Right ventricle myocardium inferior (tissue), 1 donor: ENCODE measurements at places on chromosomes 1 and 21.

DNA sequence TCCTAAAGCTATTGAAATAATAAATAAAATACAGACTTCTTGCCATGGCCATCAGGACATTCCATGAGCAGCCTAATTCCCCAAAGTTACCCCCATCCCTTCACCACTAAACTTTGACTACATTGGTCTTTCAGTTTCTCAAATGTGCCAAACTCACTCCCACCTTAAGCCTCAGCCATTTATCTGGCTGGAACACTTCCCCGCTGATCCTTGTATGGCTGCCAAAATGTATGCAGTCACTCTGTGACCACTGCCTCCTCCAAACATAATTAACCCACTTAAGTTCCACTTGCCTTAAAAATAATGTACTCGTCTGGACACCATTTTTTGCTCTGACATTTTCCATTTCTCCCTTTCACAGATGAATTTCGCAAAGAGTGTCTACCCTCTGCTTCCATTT, 407.4 kb downstream of the NTNG1 start:
- no peak for DNase-seq

DNA sequence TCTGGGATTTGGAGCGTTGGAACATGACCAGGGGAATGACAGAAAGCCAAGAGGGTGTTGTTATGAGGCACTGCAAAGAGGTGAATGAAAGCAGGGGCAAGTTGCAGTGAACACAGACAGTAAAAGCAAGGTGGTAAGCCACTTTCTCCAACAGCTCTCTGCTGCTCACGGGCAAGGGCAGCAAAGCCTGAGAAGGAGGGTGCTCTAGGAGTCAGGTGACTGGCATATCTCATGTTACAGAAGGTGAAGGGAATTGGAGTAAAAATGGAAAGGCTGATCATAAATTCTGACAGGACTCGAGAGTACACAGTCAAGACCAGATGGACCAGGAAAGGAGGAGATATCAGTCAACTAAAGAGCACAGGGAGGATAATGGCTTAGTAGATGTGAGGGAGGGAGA, 14.5 kb downstream of the VAV3 start:
- DNase-seq = no peak

GRCh38 chr1:57959531-57960241, 535.8 kb upstream of the DAB1 start:
- no peak for DNase-seq

- no peak for DNase-seq
Observed at GRCh38 chr21:42835211-42835610, 44.1 kb downstream of the WDR4 start.

DNA sequence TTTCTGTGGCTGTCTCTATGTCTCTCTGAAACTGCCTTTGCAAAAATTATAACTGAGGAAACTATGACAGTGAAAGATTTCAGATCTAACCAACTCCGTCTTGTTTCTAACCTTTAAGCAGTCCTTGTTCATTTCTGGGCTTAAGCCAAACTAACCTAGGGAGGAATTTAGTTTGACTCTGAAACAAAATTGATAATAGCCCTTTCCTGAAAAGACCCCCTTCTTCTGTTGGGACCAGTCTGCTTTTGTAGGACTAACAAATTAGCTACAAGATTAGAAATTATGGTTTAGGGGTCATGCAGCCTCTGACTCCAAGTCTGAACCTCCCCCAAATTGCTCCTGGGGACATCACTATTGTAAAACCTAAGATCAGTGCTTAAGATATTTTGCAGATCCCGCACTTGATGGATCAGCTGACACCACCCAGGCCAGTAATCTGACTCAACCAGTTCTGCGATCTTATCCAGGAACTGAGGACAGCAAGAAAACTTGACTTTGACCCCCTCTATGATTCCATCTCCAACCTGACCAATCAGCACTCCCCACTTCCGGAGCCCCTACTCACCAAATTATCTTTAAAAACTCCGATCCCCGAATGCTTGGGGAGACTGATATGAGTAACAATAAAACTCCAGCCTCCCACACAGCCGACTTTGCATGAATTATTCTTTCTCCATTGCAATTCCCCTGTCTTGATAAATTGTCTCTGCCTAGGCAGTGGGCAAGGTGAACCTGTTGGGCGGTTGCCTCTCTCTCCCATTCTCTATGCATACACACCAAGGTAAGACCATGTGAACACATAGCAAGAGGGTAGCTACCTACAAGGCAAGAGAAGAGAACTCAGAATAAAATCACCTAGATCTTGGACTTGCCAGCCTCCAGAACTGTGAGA, 11.1 kb upstream of the TRIM63 start:
- DNase-seq = no peak

GRCh38 chr1:206716870-206717673, 32.4 kb downstream of the MAPKAPK2 start:
- no peak for DNase-seq

DNA sequence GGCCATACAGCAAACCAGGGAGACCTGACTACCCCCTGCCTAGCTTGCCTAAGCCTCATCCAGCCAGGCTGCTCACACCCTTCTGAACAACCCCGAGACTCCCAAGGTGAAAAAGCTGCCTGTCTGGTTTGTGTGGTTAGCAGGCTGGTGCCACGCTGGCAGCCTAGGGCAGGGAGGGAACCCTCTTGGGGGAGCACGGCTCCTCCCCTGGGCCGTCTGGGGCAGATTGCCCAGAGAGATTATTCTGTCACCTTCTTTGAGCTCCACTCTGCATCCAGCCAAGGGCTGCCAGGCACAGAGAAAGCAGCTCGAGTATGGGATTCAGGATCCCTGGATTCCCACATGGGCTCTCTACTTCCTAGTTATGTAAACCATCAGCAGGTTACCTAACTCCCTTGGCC, 27.5 kb upstream of the TCEA3 start:
- DNase-seq = no peak

GRCh38 chr21:31316488-31317169, 27.4 kb downstream of the TIAM1 start:
- DNase-seq = no peak

GRCh38 chr1:245870698-245871097, 636.4 kb downstream of the SMYD3 start:
- no peak for DNase-seq

- no peak for DNase-seq
Observed at GRCh38 chr1:3058263-3059030, 10.6 kb upstream of the PRDM16 start.

DNA sequence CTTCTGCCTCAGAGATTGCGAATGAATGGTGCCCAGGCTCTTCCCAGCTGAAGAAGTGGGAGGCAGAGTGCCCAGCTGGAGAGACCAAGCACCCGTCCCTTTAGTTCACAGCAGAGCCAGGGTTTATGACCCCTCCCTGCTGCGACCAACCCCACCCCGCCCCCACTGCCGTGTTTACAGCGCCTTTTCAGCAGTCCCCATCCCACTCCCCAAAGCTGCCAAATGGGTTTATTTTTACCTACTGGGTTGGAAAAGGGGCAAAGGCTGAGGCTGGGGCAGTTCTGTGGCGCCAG, 23.6 kb downstream of the DYRK3 start:
- DNase-seq = no peak

DNA sequence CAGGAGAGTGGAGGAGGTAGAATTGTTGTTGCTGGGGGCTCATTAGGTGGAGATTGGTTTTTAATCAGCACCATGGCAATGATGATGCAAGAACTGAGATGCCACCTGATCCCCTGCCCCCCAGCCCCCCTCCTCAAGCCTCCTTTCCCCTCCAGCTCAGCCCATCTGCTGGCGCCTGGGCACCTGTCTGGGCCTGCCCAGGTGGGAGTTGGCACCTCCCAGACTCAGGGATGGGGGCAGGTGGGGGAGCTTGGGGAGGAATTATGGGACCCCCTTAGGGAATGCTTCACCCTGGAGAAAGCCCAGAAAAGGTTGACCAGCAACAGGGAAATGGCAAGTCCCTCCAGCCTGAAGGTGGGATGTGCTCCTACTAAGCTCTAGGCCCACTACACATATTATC, 1.5 kb upstream of the NHLH1 start:
- DNase-seq = no peak

GRCh38 chr1:75135573-75136194, 1.5 kb downstream of the LHX8 start:
- DNase-seq = no peak

DNA sequence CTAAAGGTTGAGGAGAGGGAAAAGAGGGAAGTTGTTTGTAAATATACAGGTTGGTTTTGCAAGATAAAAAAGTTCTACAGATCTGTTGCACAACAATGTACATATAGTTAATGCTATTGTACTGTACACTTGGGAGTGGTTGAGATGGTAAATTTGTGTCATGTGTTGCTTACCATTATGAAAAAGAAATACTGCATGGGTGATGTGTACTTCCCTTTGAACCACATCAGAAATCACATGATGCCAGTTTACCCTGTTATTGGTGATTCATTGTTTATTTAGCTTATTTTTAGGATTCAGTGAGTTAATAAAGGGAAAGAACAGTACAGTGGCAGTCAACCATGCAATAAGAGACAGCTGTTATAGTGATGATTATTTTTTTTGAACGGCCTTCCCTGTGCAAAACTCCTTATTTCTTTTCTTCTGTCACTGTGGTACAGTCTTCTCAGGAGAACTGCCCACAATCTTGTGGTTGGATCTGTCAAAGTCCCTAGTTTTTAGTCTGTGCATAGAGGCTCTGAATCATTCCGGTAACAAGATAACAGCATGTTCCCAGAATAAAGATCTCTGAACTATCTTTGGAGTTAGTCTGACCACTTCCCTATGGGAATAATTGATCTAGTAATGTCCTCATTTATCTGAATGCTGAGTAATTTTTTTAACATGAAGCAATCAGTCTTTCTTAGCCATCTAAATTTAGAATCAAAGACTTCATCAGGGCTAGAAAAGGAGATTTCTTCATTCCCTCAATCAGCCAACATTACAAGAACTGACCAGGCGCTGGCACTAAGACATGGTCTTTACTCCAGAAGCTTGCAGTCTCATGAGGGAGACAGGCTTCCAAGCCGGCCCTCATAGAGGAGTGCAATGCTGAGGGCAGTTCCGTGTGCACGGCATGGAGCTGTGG, 84.2 kb downstream of the SH3GLB1 start:
- peak; percentile 78 for DNase-seq

- peak; percentile 59 for DNase-seq
Observed at GRCh38 chr1:95832370-95832769, 598.4 kb downstream of the RWDD3 start.

DNA sequence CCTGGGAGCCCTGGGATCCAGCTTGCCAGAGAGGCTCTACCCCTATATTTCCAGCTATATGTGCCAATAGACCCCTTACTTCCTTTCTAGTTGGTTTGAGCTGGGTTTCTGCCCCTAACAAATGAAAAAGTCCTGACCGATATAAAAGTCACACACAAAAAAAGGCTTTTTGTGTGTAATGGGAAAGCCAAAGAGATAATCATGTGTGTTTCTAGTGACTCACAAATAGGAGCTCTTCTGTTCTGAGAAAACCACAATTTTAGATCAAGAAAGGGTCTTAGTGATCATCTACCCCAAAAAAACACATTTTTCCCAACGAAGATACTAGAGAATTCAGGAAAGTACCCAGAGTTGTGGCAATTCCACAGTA, 23.0 kb upstream of the PLEKHA6 start:
- DNase-seq = no peak

DNA sequence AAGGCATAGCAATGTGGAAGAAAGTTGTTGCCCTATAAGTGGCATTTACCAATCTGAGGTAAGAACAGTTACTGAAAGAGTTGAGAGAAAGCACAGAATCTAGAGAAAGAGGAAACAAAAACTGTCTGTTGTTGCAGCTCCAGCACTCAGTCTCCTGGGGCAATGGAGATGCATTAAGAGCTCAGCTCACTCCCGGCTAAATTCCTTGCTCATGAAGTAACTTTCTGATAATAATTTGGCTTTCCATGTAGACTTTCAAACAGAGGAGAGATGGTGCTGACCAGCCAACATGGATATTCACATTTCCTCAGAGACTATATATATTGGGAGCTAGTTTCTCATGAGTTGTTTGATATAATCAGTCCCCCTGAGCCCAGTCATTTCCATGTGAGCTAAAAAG, 135.3 kb downstream of the GDAP2 start:
- DNase-seq = no peak

DNA sequence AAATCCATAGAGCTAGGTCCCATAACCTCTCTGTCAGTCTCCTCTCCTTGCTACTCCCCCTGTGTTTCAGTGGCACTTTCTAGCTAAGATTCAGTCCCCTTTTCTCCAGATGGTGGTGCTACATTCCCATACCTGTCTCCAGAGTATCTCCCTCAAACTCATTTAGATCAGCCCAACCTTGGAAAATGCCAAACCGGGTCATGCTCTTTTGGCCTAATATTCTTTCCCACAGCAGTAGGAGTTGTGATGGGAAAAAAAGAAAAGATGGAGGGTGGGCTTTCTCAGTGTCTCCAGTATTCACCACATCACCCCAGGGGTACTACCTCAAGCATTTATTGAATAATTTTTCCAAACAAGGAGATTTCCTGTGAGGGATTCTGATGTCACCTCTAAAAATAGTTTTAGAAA, 3.2 kb upstream of the RXFP4 start:
- DNase-seq = no peak

GRCh38 chr1:97089173-97089572, 367.6 kb downstream of the PTBP2 start:
- peak; percentile 16 for DNase-seq

DNA sequence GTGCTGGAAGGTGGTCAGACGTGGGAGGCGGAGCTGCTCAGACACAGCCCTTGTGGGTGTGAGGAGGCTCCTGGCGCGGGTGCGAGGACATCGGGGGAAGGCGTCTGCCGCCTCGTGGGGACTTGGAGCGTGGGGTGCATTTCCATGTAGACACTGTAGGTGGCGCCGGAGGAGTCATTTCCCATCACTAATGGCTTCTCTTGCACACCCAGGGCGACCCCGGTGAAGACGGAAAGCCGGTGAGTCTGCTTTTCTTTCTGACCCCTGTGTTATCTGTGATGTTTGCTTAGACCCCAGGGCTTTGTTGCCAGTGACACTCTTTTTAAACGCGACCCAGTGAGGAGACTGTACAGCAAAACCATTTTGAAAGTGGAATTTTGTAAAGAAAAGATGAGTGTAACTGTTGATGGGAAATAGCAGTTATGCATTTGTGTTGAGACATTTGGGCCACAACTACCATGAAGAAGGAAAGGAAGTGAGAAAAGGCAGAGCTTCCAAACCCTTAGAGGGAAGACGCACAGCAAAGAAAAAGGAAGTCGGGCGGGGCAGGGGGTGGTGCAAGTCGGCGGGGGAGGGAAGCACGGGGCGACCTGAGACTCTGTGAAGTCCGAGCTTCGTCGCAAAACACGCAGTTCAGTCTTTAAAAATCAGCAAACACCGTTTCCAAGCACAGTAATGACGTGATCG, 64.0 kb downstream of the SLC19A1 start:
- DNase-seq = peak; percentile 89

DNA sequence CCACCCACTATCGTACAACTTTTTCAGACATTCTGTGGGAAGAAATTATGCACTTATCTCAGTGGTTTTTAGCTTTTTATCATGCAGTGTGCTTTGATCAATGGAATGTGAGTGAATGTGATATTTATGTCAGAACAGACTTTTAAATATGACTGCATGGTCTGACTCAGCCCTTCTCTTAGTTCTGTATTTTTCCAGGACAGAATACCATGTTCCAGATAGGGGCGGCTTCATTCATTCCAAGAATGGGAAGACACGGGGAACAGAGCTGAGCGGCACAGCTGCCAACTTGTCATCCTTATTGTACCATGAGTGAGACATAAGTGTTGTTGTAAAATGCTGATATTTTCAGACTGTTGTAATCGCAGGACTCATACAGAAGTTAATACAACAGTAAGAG, 214.6 kb upstream of the NCAM2 start:
- DNase-seq = no peak
